ENCODE measurements at places on chromosomes 7 and 10. TPM values are rescaled to one million over a fixed set of nuclear protein-coding genes. Genes with fewer than 3 reads are reported as not detected.

The HYAL4 gene
- 0.39 TPM for total RNA-seq

The CRHR2 gene
- not detected for total RNA-seq

The SGMS1 gene
- total RNA-seq, result 69.2 TPM

The NOBOX gene
- not detected for total RNA-seq

The ADARB2 gene
- not detected for total RNA-seq

The PAXIP1 gene
- 4.5 TPM for total RNA-seq

The PLEKHS1 gene
- total RNA-seq, result not detected

The SPDYE2B gene
- total RNA-seq, result not detected

The CDC14C gene
- not detected for total RNA-seq

The AKR1D1 gene
- not detected for total RNA-seq

The TMEM196 gene
- not detected for total RNA-seq

The FAM237B gene
- not detected for total RNA-seq

The IPMK gene
- 5.6 TPM for total RNA-seq

The C10orf95 gene
- under 0.01 TPM for total RNA-seq

The CAV2 gene
- total RNA-seq, result 155 TPM

The LRRD1 gene
- under 0.01 TPM for total RNA-seq

The RET gene
- 2.9 TPM for total RNA-seq

The THSD7A gene
- total RNA-seq, result 15.8 TPM

The TSPAN33 gene
- total RNA-seq, result under 0.01 TPM

The LRRTM3 gene
- not detected for total RNA-seq

The CALML3 gene
- total RNA-seq, result not detected

The GPR158 gene
- not detected for total RNA-seq

The HTR5A gene
- not detected for total RNA-seq

The TMEM229A gene
- total RNA-seq, result not detected

The CDK13 gene
- total RNA-seq, result 38.2 TPM

The CCDC7 gene
- total RNA-seq, result 5.6 TPM

The RBP3 gene
- total RNA-seq, result not detected

The KEL gene
- not detected for total RNA-seq

The SYNPO2L gene
- total RNA-seq, result not detected

The SDK1 gene
- total RNA-seq, result 2.1 TPM

The ZNF783 gene
- total RNA-seq, result 4.2 TPM

The OGDH gene
- 43.0 TPM for total RNA-seq

The GPR15LG gene
- total RNA-seq, result not detected

The TMEM176B gene
- not detected for total RNA-seq

The CYP3A4 gene
- not detected for total RNA-seq

The AEBP1 gene
- total RNA-seq, result 9.1 TPM
